Midbrain (tissue), 1 donor: ENCODE measurements at places on chromosomes 5 and 9.
A peak's percentile ranks its signal among the peaks of the same experiment; 100 is the strongest.

- no peak for DNase-seq
These were observed 502.5 kb downstream of the PDE4D start for GRCh38 chr5:59390989-59391388.

DNA sequence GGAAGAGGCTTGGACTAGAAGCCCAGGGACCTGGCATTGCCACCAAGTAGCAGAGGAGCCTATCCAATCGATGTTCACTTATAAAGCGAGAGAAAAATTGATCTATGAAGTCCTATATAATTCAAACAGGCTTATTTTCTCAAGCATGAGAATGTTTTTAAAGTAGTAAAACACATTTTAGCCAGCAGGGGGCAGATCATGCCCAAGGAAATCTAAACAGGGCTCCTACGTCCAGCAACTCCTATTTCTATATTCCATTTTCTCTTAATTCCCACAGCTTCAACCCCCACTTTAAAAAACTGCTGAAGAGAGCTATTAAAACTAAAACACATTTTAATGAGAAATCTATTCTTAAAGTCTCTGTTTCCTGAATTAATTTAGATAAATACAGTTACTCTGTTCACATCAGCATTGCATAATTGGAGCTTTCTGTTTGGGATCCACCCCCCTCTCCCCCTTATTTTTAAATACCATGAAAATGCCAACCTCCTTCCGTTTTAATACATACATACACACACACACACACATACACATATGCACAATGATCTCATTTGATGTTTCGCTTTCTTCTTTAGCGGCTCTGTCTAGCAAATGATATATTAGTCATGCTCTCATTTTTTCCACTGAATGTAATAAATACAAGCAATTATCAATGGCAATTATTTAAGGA is 144.9 kb downstream of the MYO10 start:
- DNase-seq = peak; percentile 74

DNA sequence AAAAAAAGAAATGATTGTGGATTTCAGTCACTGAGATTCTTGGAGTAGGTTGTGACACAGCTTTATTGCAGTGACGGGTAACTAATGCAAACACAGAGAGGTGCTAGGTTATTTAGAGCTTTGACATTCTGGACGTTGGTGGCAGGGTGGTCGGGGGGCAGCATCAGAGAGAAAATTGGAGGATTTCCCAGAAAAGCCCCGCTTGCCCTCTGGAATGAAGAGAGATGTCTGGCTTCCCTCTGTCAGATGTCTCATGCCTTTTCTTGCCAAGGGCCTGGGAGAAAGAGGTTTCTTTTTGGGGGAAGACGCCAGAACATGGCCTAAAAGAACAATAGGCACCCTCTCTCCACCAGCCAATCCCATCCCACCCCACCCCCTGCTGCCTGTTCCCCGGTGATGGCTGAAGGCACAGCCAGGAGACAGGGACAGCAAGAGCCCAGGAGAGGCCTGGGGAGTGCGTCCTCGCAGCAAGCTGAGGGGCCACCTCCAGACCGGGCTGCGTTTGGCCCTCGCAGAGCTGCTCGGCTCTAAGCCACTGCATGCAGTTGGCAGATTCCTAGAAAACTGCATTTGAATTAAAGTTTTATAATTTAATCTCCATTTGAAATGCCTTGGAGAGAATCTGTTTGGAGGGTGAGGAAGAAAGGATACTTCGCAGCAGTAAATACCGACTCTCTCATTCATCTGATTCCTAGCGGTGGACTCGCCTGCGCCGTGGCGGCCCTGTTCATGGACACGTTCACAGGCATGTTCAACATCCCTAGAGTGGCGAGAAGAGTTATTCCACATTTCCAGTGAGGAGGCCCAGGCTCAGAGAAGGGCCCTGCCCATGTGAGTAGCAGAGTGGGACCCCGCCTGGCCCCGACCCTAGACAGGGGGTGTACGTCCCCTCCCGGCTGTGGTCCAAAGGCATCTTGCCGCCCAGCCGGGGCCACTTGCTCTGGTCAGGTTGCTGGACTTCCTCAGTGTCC is 55.7 kb downstream of the TSPAN17 start:
- no peak for DNase-seq

DNA sequence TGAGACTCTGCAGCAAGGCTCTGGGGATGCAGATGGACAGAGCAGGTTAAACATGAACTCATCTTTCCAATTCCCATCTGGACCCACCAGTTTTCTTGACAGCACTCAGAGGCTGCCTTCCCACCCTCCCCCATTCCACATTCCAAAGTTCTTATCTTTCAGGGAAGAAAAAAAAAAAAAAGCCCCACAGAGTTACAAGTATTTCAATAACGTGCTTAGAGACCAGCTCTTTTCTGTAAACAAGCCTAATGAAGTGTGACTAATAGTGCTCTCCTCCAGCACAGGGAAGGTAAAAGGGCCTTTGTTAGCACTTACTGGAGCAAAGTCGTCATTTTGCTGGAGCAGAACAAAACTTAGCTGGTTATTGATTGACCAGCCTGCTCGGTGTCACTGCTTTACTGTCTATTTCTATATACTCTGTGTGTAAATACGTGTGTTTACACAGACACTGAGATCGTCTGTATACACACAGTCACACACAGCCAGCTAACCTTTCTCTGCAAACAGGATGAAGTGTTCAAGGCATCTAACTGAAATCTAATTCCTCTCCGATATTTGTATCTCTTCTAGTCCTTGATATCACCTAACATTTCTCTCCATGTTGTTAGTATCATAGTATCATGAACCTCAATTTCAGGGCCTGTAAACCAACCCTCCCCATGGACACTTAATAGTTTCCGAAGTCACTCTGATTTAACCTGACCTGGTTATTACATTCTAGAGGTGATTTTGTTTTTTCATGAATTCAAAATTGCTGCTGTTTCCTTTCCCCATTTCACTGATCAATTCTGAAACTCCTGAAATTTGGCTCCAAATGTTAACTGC is 84.9 kb downstream of the ZNF608 start:
- DNase-seq = no peak

GRCh38 chr5:124740071-124740470 is 6.4 kb downstream of the ZNF608 start:
- no peak for DNase-seq

- no peak for DNase-seq
These were observed 67.8 kb downstream of the PTCH1 start for GRCh38 chr9:95449016-95449415.

DNA sequence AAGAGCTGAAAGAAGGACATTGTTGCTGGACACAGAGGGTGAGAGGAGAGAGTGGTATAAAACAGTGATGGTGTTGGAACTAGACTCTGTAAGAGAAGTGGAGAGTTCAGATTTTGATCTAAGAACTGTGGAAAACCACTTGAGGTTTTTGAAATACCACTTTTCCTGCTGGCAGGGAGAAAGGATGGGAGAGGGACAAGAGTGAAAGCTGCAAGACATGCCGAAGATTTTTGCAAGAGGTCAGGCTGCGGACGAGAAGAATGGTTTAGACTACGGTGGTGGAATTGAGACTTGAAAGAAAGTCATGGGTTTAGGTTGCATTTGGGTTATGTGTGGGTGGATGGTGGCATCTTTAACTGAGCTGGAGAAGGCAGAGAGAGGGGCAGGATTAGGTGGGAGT is 202.2 kb upstream of the RPS23 start:
- DNase-seq = no peak

GRCh38 chr9:6822696-6823095 is 64.9 kb downstream of the KDM4C start:
- DNase-seq = no peak

- DNase-seq = no peak
These were observed 26.6 kb downstream of the ADCY2 start for GRCh38 chr5:7422316-7423106.

GRCh38 chr9:77022783-77023440 is 3.5 kb downstream of the FOXB2 start:
- DNase-seq = no peak

- no peak for DNase-seq
These were observed 73.4 kb downstream of the ADAMTS2 start for GRCh38 chr5:179271821-179272325.

- DNase-seq = peak; percentile 65
These were observed 51.9 kb downstream of the NIPAL4 start for GRCh38 chr5:157511651-157512644.

- DNase-seq = peak; percentile 31
These were observed 255.1 kb upstream of the NREP start for GRCh38 chr5:112012104-112012503.

DNA sequence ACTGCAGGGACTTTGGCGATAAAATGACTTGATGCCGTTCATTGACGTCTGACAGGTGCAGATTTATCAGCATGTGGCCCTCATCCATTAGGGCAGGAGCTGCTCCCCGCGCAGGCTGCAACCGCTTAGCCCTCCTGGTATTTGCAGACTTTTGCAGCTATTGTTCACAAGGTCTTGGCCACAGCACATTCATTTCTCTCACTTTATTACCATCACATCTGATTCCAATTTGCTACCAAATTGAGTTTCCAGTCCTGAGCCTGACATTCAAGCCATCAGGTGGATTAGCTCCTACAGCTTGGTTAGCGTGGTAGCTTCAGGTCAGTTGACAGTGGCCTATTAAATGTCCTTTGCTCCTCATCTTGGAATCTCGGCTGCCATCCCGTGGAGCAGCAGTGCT is 299.2 kb downstream of the CD180 start:
- no peak for DNase-seq

DNA sequence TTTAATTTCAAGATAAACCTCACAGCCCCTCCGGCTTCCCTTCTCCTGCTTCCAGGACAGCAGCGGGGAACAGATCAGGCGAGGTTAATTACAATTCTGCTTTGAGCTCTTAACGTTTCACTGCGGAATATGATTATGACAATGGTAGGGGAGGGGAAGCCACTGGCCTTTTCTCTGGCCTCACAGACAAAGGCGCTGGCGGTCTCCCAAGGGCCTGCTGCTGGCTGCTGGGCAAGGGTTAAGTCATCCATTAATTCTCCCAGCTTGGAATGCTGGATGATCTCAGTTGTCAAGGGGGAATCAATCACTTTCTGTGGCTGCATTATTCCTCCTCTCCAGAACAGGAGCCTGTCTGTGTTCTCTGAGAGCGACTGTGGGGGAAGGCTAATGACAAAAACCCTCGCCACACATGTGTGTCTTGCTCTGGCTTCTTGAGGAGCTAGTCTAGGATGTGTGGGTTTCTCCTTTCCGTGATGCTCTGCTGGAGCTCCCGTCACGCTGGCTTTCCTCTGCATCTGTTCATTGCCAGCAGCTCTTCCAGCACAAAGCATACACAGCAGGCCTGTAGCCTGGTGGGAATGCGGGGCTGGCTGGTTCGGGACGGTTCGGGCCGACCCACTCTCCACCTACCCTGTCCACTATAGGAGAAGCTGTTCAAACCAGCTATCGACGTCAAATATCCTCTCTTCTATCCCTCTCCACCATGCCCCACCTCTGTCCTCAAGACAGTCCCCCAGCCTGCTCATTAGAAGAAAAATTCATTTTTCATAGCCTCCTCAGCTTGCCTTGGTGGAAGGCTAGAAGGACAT is 82.8 kb downstream of the DCP2 start:
- DNase-seq = no peak

GRCh38 chr5:139958432-139959148 is 84.5 kb downstream of the NRG2 start:
- no peak for DNase-seq

DNA sequence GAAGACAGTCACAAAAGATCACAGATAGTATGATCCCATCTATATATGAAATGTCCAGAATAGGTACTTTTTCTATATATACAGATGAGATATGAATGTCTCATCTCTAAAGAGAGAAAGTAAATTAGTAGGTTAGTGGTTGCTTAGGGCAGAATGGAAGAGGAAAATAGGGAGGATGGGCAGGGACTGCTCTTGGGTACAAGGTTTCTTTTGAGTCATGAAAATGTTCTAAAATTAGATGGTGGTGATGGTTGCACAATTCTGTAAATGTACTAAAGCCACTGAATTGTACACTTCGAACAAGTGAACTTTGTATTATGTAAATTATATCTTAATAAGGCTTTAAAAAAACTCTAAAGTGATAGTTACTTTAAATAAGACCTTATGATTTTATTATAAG is 59.6 kb upstream of the GRAMD2B start:
- DNase-seq = no peak

DNA sequence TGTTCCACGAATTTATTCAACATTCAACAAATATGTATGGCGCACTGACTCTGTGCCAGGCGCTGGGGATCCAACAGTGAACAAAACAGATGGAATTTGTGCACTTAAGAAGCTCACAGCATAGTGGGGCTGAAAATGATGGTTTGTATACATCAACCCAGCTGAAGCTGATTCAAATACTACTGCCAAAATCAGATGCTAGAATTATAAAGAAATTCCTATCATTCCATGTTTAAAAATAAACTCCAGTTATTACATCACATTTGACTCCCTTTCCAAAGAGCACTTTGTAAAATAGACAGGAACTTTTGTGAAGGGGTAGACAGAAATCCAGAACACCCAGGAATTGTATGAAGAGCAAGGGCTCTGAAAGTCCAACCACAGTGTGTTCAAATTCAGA is 54.1 kb downstream of the ZNF608 start:
- no peak for DNase-seq

GRCh38 chr9:3948826-3949556 is 350.9 kb downstream of the GLIS3 start:
- no peak for DNase-seq

- no peak for DNase-seq
These were observed 92.4 kb upstream of the CEP78 start for GRCh38 chr9:78143281-78144007.

DNA sequence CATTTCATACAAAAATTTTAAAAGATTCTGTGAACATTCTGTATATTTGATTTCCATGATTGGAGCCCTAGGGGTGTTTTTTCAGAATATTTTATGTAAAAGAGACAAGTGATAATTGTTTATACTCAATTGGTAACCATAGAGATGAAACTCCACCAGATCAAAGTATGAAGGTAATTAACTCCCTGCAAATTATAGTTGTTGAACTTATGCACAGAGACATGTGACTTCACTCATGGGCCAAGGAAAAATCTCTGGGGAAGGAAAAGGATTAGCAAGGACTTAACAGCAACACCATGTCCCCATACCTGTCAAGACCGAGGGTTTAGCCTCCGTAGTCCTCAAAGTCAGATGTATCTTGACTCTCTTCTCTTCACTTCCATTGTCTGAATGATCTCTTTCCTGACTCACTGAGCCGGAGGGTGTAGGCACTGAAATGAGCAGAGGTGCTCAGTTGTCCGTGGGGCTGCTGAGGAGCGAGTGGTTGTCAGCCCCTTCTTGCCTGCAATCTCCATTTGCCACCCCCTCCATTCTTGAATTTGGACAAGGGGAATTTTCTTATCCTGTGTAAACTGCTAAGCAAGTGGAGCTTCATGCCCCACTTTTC is 17.5 kb upstream of the CXCL14 start:
- no peak for DNase-seq

- no peak for DNase-seq
These were observed 477.0 kb downstream of the CDH10 start for GRCh38 chr5:24167806-24168205.

GRCh38 chr5:15695215-15695731 is 195.3 kb downstream of the FBXL7 start:
- no peak for DNase-seq
